ENCODE measurements at places on chromosomes 7 and 10. TPM values are rescaled to one million over a fixed set of nuclear protein-coding genes. Genes with fewer than 3 reads are reported as not detected.

The AKR1C8 gene
- not detected for total RNA-seq

The UPK3B gene
- total RNA-seq, result 1.4 TPM

The SPACDR gene
- total RNA-seq, result 0.34 TPM

The CPED1 gene
- 0.50 TPM for total RNA-seq

The SDK1 gene
- total RNA-seq, result 4.2 TPM

The C1QL3 gene
- total RNA-seq, result not detected

The PIK3AP1 gene
- 0.64 TPM for total RNA-seq

The ST8SIA6 gene
- 0.85 TPM for total RNA-seq

The TMEM236 gene
- total RNA-seq, result 0.07 TPM

The FASTK gene
- total RNA-seq, result 58.6 TPM

The SPDYE2 gene
- not detected for total RNA-seq

The ITPRID1 gene
- not detected for total RNA-seq

The ODAD2 gene
- 0.28 TPM for total RNA-seq

The ZNF503 gene
- total RNA-seq, result 11.7 TPM

The PTF1A gene
- not detected for total RNA-seq

The PLAU gene
- 90.2 TPM for total RNA-seq

The AEBP1 gene
- 2.4 TPM for total RNA-seq

The STK31 gene
- 0.07 TPM for total RNA-seq
